ENCODE measurements at places on chromosomes 5 and 9.

GRCh38 chr9:15370466-15371447 is 51.9 kb upstream of the SNAPC3 start:
- DNase-seq: no peak

- DNase-seq: no peak
Measured at GRCh38 chr9:95901506-95901905, 26.0 kb downstream of the ERCC6L2 start.

DNA sequence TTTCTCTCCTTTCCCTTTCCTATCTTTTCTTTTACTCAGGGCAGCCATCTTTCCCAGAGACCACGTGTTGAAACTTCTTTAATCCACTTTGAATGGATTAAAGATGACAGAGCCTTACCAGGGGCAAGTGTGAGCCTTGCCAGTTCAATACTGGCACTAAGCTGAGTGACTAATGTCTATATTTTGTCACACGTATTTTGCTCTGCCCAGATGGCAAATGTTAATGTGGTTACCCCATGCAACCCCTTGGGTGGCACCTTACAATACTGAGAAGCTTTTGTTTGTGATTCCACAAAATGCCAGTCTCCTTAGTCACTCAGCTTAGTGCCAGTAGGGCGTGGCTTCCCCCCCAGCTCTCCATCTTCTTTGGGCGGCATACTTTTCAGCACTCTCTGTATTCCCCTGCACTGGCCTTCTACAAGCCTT is 24.8 kb downstream of the ANXA1 start:
- no peak for DNase-seq

DNA sequence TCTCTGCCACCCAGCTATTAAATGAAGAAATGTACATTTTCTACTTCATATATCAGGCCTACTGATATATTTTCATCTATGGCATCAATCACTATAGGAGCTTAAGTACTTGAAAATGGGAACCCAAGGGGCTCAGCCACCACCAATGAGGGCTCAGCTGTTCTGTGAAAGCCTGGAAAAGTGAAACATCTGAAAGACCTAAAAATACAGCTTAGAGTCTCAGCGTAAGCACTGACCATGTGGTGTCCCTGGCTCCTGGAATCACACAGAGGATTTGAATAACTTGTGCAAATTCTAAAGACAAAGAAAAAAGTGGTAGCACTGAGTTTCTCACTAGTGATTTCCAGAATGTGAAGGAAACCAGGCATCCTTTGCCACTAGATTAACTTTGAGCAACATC is 64.5 kb downstream of the PTPRD start:
- no peak for DNase-seq

DNA sequence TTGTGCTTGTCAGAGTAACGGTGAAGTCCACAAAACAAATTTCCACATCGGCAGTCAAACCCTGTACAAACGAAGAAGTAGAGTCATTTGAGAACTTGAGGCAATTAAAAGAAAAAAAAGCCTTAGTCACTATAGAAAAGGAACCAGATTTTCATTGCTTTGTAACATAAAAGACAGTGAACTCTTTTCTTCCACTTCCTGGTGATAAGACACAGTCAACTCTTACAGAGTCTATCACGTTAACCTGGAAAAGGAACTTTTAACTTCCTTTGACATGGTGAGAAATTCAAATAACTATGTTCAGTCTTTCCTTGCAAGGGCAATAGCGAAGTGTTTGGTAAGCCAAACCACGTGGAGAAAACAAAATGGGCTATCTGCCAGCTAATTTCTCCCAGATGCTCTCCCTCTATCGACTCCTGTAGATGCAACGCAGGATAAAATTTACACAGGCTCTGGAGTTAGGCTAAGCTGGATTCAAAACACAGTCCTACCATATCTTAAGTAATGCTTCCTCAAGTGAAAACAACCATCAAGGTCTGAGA is 8.9 kb downstream of the ZFAND5 start:
- DNase-seq: no peak

GRCh38 chr5:142186857-142187594 is 78.4 kb downstream of the NDFIP1 start:
- peak; percentile 1 for DNase-seq

All from stimulated activated CD8-positive, alpha-beta memory T cell treated with anti-CD3 and anti-CD28 coated beads, Interleukin-7, amount 100 ng/mL, for 4 hours (primary cell).